Fibroblast of lung (primary cell): ENCODE measurements at places on chromosomes 5 and 9.

DNA sequence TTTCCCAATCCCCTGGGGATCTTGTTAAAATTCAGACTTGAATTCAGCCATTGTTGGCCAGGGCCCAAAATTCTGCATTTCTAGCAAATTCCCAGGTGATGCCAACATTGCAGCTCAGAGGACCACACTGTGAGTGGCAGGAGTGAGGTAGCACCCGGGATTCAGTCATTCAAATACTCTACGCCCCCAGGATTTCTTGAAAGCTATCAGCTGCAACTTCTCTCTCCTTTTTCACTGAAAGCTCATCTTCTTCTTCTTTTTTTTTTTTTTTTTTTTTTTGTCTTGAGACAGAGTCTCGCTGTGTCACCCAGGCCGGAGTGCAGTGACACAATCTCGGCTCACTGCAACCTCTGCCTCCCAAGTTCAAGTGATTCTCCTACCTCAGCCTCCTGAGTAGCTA, 19.3 kb upstream of the ANKH start:
- DNase-seq = no peak

GRCh38 chr9:69573651-69574050, 98.5 kb downstream of the APBA1 start:
- peak; percentile 35 for DNase-seq

DNA sequence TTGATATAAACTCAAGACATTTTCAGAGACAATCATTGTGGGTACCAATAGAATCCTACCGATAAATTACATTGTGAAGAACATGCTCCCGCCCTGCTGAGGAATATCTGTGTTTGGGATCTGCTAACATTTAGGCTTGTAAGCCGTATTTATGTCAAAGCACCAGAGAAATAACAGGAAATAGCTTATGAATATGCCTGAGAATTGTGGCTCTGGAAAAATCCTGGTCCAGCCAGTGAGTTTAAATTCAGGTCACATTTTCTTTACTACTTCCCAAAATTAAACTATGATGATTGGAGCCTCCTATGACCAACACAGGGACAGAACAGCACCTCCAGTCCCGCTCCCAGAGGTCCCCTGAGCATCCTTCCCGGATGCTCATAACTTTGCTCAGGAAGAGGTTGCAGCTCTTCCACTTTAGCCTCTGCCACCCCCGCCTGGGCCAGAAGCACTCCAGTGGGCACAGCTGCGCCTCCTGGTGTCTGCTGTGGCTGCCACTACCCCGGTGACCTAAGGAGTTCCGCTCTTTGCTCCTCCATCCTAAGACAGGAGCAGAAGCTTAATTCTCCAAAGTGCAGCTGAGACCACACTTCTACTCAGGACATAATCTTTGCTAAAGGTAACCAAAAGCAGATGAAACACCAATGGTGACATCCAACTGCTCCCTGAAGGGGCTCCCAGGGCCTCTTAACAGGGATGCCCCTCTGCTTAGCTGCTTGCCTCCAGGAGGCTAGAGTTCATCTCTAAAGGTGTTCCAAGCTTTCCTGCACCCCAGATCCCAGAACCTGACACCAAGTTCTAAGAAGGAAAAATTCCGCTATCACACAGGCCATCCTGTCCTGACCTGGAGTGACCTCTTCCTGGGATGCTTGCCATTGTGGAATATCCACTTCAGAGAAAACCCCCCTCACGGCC, 58.8 kb downstream of the SLC1A1 start:
- no peak for DNase-seq

DNA sequence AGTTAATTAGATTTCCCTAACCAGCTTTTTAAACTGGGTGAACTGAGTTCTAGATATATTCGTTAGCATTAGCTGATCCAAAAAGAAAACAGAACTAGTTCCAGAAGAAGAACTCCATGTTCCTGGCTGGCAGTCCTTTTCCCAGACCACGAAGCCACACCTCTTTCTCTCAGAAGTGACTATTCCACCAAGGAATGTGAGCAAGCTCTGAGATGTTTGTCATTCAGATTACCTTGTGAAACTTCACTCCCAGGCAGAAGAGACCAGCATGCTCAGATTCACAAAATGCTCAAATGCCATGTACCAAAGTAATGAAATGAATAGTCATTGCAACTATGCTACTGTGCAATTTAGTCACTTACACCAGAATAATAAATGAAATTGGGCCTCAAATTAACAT, 4.4 kb upstream of the SSBP2 start:
- peak; percentile 94 for DNase-seq

DNA sequence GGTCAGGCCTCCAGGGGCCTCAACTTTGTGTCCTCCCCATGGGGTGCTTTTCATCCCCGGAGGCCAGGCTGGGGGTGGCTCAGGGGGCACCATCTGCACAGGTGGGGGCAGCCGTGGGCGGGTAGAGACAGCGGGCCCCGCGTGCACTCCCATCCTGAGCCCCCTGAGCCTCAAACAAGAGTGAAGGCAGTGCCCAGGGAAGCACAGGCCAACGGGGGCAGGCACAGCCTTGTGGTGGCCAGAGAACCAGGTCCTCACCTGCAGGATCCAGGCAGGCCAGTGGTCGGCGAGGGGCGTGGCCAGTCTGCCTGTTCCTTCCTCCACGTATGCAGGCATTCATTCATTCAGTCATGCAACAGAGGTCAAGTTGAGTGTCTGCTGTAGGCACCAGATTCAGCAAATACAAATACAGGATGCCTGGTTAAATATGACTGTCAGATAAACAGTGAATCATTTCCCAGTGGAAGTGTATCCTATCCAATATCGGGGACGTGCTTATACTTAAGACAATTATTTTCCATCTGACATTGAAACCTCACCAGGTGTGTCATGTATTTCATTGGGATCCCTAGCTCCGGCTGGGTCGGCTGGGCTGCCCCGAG, 22.3 kb downstream of the KCNT1 start:
- no peak for DNase-seq

DNA sequence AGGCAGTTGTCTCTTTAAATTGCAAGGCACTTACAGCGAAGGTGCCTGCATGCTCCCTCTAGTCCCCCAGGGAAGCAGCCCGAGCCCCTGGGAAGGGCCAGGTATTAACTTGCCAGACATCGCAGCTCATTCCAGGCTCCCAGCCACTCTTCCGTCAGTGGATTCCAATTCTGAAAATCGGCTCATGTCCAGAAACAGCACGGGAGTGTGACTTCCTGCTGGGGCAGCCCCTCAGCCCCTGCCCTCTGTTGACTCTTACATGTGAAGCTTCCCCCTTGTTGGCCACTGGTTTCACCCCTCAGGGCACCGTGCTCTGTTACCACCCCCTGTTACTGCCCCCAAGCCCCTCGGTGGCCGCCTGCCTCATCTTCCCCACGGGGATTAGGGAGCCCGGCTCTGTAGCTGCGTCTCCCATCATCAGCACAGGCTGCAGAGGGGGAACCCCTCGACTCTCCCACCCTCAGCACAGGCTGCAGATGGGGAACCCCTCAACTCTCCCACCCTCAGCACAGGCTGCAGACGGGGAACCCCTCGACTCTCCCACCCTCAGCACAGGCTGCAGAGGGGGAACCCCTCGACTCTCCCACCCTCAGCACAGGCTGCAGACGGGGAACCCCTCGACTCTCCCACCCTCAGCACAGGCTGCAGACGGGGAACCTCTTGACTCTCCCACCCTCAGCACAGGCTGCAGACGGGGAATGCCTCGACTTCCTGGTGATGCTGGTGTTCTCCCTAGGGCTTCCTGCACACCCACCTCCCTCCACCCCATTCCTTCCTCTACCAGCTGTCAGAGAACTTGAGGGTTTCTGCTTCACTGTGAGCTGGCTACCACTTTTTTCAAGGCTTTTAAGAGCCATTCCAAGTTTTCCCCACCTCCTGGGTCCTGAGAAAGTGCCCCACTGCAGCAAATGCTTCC, 11.1 kb upstream of the CACNA1B start:
- DNase-seq = no peak

- no peak for DNase-seq
These were observed 57.9 kb upstream of the RICTOR start for GRCh38 chr5:39132128-39132447.

- DNase-seq = no peak
These were observed 221.6 kb upstream of the DAP start for GRCh38 chr5:10982626-10983025.

GRCh38 chr5:26569241-26569928, 469.0 kb downstream of the CDH9 start:
- no peak for DNase-seq

DNA sequence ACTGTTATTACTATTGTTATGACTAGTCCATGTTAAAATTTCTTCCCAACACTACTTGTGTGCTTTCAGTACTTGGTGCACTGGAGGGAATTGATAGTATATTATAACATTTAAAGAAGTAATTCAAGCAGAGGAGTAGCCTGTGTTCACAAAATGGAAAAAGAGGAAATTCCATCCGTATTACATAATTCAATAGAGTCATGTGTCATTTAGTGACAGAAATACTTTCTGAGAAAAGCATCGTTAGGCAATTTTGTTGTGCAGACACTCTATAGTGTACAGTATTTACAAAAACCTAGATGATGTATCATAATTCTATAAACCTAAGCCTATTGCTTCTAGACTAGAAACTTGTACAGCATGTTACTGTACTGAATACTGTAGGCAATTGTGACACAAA, 78.3 kb upstream of the PCSK5 start:
- DNase-seq = no peak

- DNase-seq = peak; percentile 37
These were observed 223.4 kb upstream of the FAM174A start for GRCh38 chr5:100311806-100312205.

GRCh38 chr5:149559706-149560105, 8.5 kb upstream of the CSNK1A1 start:
- no peak for DNase-seq

DNA sequence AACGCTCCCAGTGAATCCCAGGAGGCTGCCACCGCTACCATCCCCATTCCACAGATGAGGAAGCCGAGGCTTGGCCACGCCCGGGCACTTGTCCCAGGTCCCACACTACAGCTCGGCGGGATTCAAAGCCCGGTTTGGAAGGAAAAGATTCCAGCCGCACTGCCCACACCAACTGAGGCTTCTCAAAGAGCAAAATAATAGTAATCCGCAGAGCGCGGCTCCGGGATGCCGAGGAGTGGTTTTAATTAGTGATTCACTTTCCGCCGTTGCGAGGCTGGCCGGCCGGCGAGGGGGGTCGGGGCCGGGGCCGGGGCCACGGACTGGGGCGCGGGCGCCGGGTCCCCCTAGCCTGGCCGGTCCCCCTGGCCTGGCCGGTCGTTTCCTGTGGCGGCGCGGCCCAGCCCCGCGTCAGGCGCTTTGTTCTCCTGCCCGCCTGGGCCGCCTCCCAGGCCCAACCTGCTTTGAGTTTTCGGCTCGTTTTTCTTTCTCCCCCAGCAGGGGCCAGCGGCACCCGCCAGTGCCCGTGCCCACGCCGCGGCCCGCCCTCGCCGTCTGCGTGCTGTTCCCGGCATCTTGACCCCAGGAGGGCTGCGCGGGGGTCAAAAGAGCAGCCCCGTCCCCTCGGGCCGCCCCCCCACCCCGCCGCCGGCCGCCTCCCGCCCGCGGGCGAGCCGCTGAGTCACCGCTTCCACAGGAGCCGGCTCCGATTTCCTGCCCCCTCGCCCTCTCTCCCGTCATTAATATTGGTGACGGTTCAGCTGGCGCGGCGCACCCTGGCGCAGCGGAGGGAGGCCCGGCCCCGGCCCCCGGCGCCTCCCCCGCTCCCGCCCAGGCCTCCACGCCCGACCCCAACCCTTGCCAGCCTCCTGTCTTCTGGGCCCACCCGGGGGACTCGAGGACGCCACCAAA, 31.2 kb downstream of the FGF18 start:
- peak; percentile 79 for DNase-seq

DNA sequence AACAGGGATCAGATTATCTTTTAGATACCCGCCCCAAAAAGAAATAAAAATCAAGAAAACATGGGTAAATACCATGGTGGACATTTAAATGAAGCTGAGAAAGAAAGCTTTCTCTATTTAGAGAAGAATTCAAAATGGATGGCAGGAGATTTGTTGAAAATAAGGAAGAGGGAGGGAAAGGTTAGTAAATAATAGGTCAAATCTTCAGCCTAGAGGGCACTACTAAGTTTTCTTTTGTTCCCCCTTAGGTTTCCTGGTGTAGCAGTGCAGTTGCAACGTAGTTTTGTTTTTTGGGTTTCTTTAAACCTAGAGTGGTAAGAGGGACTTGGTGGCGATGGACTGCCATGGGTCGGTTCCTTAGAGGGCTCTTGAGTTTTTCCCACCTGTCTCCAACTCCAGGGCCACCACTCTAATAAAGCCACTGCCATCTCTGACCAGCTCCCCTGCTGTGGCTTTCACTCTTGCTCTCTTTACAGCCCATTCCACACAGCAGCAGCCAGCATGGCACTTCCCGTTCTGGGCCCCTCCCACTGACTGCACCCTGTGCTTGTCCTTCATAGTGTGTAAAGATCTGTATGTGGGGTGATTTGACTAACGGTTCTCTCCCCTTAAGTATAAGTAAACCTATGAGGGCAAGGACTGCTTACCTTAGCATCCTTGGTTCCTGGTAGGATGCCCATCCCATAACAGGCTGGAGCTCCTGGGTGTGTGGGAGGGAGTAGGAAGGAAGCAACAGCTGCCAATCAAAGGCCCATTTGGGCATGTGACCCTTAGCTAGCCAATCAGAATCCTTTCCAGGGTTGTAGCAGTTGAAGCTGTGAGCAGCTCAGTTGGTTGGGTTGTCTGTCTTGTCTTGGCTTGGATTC, 118.3 kb downstream of the SLC1A3 start:
- no peak for DNase-seq

DNA sequence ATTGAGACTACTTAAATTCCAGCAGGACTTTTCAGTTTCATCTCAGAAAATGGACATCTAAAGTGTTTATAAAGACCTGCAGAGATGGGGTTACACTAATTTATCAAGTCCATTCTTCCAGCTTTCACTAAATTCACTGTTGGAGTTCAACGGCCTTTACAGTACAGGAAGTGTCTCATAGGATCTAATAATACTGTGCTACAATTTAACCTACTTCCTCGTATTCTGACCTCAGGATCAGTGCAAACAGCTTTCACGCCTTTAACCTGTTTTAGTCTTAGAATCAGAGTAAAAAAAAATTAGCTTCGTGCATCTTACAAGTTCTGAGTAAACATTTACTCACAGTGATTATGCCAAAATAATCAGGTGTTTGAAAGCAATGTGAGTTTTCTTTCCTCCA, 632.6 kb upstream of the DMAC1 start:
- no peak for DNase-seq

GRCh38 chr5:172864747-172865146, 30.7 kb downstream of the ERGIC1 start:
- peak; percentile 51 for DNase-seq

DNA sequence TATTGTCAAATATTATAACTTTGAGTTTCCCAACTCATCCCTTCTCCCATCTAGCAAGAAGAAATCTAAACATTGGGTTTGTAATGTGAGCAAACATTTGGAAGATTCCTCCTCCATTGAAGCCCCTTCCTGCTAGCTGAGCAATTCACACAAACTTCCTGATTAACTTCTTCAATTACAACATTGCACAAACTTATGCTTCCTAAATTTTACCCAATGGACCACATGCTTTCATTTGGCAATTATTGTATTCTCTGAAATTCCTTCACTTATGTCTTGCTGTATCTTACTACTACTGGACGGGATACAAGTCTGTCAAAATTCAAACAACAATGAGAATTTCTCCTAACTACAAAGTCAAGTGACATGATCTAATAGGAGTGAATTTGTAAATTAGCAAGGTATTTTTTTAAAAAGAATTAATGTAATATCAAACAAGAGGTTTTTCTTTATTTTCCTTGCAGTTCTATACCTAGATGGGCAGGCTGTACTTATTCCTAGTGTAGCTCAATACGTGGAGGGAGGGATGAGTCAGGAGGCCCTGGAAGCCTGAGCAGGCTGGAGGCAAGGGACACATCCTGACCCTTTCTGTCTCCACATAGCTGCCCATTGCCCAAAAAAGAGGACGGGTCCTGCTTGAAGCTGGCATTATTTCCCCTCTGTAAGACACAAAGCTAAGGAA, 11.8 kb upstream of the IFNW1 start:
- DNase-seq = no peak

- DNase-seq = no peak
These were observed 632 bp upstream of the PRKAA1 start for GRCh38 chr5:40798801-40799210.
